ENCODE measurements at places on chromosomes 6 and 20.

DNA sequence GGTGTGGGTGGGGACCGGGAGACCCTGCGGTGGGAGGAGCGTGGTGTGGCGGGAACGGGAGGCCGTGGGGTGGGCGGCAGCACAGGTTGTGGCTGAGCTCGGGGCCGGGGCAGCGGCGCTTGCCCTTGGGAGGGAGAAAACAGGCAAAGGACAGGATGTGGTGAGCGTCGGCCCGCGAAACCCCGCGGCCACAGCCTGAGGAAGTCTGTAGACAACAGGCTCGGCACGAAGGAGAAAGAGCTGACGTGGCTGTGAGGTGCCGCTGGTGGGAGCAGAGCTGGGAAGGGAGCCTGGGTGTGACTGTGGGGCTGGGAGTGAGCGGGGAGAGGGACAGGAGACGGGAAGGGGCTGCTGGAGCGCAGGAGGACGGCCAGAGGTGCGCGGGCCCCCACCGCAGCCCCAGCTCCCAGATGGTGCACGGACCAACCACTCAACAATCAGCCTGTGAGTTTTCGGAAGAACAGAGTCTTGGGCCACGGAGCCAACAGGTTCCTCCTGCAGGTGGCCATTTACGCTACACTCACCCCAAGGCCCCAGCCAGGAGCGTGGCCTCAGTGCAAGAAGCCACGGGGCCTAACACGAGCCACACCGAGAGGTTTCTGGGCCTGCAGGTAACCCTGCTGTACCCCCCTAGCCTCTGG is 202.8 kb downstream of the DLL1 start:
- peak; percentile 25 for DNase-seq

DNA sequence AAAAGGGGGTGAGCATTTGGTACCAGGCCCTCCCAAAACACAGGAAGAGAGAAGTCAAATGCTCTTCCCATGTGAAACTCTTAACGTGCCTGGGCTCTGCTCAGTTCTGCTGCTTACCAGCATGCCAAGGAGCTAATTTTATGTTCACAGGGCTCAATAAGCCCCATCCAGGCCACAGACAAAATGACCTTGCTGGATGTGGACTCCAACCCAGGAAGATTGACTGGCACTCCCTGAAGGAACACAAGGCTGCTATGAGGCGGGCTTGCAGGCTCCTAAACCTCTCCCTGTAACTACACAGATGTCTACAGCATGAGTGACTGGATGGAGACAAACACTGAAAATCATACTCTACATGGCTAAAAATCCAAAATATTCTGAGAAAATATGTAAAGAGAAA is 50.6 kb downstream of the CHD6 start:
- no peak for DNase-seq

GRCh38 chr6:119865466-119866350 is 516.1 kb upstream of the MAN1A1 start:
- no peak for DNase-seq

DNA sequence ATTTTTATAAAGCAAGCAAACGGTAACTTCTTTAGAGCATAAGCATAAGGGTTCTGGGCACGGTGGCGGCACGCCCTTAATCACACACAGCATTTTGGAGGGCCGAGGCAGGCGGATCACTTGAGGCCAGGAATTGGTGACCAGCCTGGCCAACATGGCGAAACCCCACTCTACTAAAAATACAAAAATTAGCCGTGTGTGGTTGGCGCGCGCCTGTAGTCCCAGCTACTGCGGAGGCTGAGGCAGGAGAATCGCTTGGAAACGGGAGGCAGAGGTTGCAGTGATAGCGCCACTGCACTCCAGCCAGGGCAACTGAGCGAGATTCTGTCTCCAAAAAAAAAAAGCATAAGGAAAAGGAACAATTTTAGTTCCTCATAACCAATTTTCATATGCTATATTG is 2.6 kb downstream of the SENP6 start:
- no peak for DNase-seq

- DNase-seq, result no peak
Observed at GRCh38 chr20:23877524-23877923, 2.0 kb downstream of the CST5 start.

DNA sequence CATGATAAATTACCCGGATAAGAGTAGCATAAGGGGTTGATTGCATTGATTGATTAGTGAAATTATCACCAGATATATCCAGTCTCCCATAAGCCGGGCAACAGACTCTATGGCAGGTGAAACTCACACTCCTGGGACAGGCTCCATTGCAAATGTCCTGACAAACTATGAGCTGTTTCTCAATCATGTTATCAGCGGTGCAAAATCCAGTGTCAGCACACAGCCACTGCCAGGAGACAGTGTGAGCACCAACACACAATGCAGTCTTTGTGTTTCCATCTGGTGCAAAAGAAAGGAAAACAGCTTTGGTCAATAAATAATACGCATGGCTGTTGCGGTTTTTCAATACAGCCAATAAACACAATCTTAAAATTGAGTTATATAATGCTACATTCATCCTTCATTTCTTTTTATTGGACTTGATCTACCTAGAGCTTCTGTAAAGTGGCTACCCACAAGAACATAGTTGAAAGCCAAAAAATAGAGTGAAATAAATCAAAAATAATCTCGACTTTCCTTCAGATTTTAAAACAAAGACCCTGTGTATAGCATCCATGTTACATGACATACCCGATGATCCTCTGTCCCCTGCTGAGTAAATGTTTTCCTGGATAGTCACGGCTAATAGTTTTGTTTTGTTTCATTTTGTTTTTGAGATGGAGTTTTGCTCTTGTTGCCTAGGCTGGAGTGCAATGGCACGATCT is 64.3 kb upstream of the AFDN start:
- no peak for DNase-seq

DNA sequence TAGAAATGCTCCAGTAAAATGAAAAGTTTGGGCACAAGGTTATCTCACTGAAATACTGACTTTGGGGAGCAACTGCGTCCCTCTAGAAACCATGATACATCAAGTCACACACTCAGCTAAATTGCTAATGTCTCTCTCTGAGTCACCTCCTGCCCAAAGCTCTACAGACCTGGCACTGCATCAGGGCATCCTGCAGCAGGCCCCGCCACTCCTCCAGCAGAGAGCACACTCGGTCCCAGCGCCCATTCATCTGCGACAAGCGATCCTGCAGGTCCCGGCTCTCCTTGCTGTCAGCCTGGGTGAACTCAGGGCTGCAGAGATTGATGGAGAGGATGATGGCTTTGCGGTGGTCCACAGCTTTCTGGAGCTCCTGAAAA is 329.0 kb downstream of the ESR1 start:
- no peak for DNase-seq

GRCh38 chr20:14235355-14235754 is 102.1 kb downstream of the FLRT3 start:
- DNase-seq, result no peak

DNA sequence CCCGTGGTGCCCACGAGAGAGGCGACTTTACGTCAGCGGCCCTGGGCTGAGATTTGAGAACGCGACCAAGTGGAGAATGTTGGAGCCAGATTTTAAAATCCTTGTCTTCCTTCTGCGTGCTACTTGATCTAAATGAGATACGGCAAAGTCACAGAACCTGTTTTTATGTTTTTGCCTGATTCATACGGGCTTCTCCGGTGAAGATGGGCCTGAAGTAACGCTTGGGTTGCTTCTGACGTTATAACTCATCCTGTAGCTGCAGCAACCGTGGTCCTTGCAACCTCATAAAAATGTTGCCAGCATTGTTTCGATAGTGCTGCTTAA is 462 bp upstream of the SLC35B3 start:
- no peak for DNase-seq

GRCh38 chr6:93848031-93848742 is 428.8 kb upstream of the EPHA7 start:
- DNase-seq, result no peak

DNA sequence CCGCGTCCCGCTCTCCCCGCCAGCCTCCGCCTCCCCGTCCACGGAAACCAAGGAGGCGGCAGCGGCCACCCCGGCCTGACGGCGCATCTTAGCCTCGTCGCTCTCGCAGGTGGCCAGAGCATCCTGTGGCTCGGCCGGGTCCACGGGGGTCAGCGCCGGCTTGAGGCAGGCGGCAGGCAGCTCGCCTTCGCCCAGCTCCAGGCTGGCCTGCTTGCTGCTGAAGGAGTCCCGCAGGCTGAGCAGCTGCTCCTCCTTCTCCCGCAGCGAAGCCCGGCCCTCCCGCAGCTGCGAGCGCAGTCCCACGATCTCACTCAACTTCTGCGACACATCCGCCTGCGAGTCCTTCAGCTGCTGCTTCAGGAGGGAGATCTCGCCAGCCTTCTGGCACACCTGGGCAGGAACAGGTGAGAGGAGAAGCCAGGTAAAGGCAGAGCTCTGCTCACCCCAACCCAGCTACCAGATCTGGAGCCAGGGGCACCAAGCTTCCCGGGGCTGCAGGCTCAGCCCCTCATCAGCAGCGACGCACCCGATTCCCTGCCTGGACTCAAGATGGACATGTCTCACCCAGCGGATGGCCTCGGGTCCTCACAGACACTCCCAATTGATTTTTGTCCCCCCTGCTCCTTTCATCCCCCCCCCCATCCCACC is 5.2 kb upstream of the FASTKD5 start:
- no peak for DNase-seq
